ENCODE measurements at places on chromosomes 2 and 18. TPM values are rescaled to one million over a fixed set of nuclear protein-coding genes. Genes with fewer than 3 reads are reported as not detected.

GRCh38 chr2:219119422-219120043, 41.1 kb downstream of the NHEJ1 start:
- peaks cover 3% of the 10 kb centered on the region for H3K4me1 ChIP-seq
- H3K27ac ChIP-seq, result no peak overlapping the region
- no peak overlapping the region for H3K4me3 ChIP-seq
- H3K27me3 ChIP-seq, result no peaks in the 10 kb centered on the region

DNA sequence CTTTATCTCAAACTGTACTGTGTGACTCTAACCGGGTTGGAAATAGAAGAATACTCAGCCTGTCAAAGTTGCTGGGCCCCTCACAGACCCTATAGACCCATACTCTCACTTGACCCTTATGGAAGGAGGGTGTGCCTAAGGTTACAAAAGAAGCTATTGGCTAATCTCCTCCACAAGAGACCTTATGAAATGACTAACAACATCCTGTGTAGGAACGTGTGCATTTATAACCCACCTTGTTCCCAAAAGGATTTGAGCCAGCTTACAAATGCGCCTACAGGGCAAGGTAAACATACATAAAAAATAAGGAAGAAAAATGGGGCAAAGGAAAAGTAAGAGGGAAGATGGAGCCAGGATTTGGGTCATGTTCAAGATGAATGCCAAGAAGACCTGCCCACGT, 225.4 kb upstream of the SMAD2 start:
- no peak overlapping the region for H3K4me3 ChIP-seq
- H3K4me1 ChIP-seq, result peaks cover 3% of the 10 kb centered on the region

Gene SLC8A1
- 1.4 TPM for total RNA-seq

DNA sequence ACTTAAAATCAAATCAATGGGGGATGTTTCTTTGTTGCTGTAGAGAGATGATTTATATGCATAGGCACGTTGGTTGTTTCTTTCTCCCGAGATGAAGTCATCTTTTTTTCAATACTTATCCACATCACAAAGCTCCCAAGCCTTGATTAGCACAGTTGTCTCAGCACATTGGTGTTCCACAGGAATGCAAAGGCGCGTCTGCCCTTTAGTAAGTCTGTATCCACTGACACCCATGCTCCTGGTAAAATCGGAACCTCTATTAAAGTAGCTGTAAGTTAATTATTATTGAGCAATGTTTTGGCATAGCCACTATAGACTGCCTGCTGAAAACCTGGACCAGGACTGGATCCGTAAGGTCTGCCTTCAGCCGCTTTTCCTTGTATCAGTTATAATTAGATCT, 77.6 kb upstream of the RBM44 start:
- no peaks in the 10 kb centered on the region for H3K36me3 ChIP-seq
- no peak overlapping the region for H3K4me3 ChIP-seq
- H3K27ac ChIP-seq, result no peak overlapping the region
- DNase-seq, result no peak
- H3K27me3 ChIP-seq, result no peaks in the 10 kb centered on the region

Gene CCDC102B
- total RNA-seq, result 13.3 TPM

Gene SMARCAL1
- total RNA-seq, result 39.1 TPM

GRCh38 chr18:28767727-28768211, 590.8 kb upstream of the CDH2 start:
- no peak overlapping the region for H3K4me3 ChIP-seq
- no peaks in the 10 kb centered on the region for H3K36me3 ChIP-seq
- H3K27ac ChIP-seq, result no peak overlapping the region
- DNase-seq, result no peak
- no peaks in the 10 kb centered on the region for H3K4me1 ChIP-seq

- no peak for DNase-seq
- H3K27ac ChIP-seq, result no peak overlapping the region
- H3K27me3 ChIP-seq, result no peaks in the 10 kb centered on the region
- no peaks in the 10 kb centered on the region for H3K4me1 ChIP-seq
- no peaks in the 10 kb centered on the region for H3K36me3 ChIP-seq
- H3K4me3 ChIP-seq, result no peak overlapping the region
These were observed 24.3 kb downstream of the HEATR5B start for GRCh38 chr2:37059841-37060240.

Gene LRATD1
- total RNA-seq, result 133 TPM

Gene PLCL1
- 2.1 TPM for total RNA-seq

Gene ABCG5
- not detected for total RNA-seq

GRCh38 chr2:5472673-5473072, 219.5 kb upstream of the SOX11 start:
- no peak overlapping the region for H3K4me3 ChIP-seq
- no peak overlapping the region for H3K27ac ChIP-seq
- no peaks in the 10 kb centered on the region for H3K27me3 ChIP-seq
- H3K4me1 ChIP-seq, result no peaks in the 10 kb centered on the region
- H3K36me3 ChIP-seq, result no peaks in the 10 kb centered on the region

GRCh38 chr2:130371723-130372054, 15.8 kb downstream of the PTPN18 start:
- peaks cover 7% of the 10 kb centered on the region for H3K4me1 ChIP-seq
- H3K27ac ChIP-seq, result peak overlapping the region; percentile 83
- no peaks in the 10 kb centered on the region for H3K27me3 ChIP-seq
- peak; percentile 44 for DNase-seq

GRCh38 chr18:26621161-26622026, 73.0 kb upstream of the KCTD1 start:
- no peaks in the 10 kb centered on the region for H3K27me3 ChIP-seq
- no peaks in the 10 kb centered on the region for H3K4me1 ChIP-seq
- H3K36me3 ChIP-seq, result no peaks in the 10 kb centered on the region
- H3K4me3 ChIP-seq, result no peak overlapping the region
- DNase-seq, result peak; percentile 66

DNA sequence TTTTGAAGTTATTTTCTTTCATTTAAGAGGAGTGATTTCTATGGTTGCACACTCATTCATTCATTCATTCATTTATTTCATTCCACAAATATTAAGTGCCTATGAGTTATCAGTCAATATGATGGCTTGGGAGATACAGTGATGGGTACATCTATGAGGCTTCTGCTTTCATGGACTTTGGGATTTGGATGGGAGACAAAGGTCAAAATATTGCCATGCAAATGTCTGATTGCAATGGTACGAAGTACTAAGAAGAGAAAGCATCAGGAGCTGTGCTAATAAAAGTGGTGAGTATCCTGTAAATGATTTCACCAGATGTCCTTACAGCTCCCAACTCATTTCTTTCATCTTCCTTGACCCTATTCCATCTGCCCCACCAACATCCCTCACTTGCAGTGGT, 174.4 kb upstream of the MEX3C start:
- no peaks in the 10 kb centered on the region for H3K27me3 ChIP-seq
- no peak for DNase-seq
- no peaks in the 10 kb centered on the region for H3K4me1 ChIP-seq
- H3K36me3 ChIP-seq, result no peaks in the 10 kb centered on the region
- H3K4me3 ChIP-seq, result no peak overlapping the region

GRCh38 chr2:143604566-143604959, 475.3 kb downstream of the ARHGAP15 start:
- H3K27ac ChIP-seq, result no peak overlapping the region
- no peak overlapping the region for H3K4me3 ChIP-seq

- no peak for DNase-seq
- H3K36me3 ChIP-seq, result no peaks in the 10 kb centered on the region
- H3K4me1 ChIP-seq, result peaks cover 36% of the 10 kb centered on the region
- H3K4me3 ChIP-seq, result no peak overlapping the region
These were observed 1.3 kb downstream of the MRPL33 start for GRCh38 chr2:27772804-27773203.

Gene PAX3
- total RNA-seq, result 4.9 TPM

GRCh38 chr2:184394642-184395041, 203.7 kb upstream of the ZNF804A start:
- H3K36me3 ChIP-seq, result no peaks in the 10 kb centered on the region
- H3K27ac ChIP-seq, result no peak overlapping the region
- H3K4me3 ChIP-seq, result no peak overlapping the region
- H3K27me3 ChIP-seq, result no peaks in the 10 kb centered on the region
- no peak for DNase-seq
- H3K4me1 ChIP-seq, result no peaks in the 10 kb centered on the region

- H3K27ac ChIP-seq, result no peak overlapping the region
- DNase-seq, result no peak
- H3K4me3 ChIP-seq, result no peak overlapping the region
- no peaks in the 10 kb centered on the region for H3K27me3 ChIP-seq
These were observed 25.1 kb downstream of the ASXL2 start for GRCh38 chr2:25853038-25853638.

DNA sequence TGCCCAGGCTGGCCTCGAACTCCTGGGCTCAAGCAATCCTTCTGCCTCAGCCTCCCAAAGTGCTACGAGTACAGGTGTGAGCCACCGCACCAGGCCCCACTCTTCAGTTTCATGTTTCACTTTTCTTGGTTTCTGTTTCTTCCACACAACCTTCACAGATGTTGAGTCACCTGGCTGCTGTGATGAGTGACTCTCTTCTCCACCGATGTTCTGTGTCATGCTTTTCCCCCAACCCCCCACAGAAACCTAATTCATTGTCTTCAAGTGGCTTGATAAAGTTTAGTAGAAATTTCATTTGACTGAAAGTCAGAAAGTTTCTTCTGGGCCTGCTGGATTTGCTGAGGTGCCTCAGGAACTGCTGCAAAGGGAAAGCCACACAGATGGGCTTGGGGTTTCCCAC, 78.5 kb downstream of the SPHKAP start:
- H3K4me3 ChIP-seq, result no peak overlapping the region
- no peaks in the 10 kb centered on the region for H3K36me3 ChIP-seq
- H3K4me1 ChIP-seq, result no peaks in the 10 kb centered on the region
- no peak for DNase-seq
- H3K27me3 ChIP-seq, result no peaks in the 10 kb centered on the region
- H3K27ac ChIP-seq, result no peak overlapping the region

Gene DQX1
- 0.43 TPM for total RNA-seq

GRCh38 chr2:109158237-109158636, 29.2 kb downstream of the SH3RF3 start:
- DNase-seq, result no peak
- H3K36me3 ChIP-seq, result no peaks in the 10 kb centered on the region
- no peak overlapping the region for H3K27ac ChIP-seq
- no peaks in the 10 kb centered on the region for H3K4me1 ChIP-seq
- no peak overlapping the region for H3K4me3 ChIP-seq

Gene PSMA8
- total RNA-seq, result 13.1 TPM

- H3K4me3 ChIP-seq, result no peak overlapping the region
- H3K36me3 ChIP-seq, result no peaks in the 10 kb centered on the region
- no peak for DNase-seq
- H3K4me1 ChIP-seq, result no peaks in the 10 kb centered on the region
These were observed 105.6 kb upstream of the SALL3 start for GRCh38 chr18:78873926-78874500.

GRCh38 chr2:160478660-160479059, 14.9 kb downstream of the RBMS1 start:
- no peaks in the 10 kb centered on the region for H3K4me1 ChIP-seq
- no peak for DNase-seq
- no peaks in the 10 kb centered on the region for H3K36me3 ChIP-seq
- H3K27ac ChIP-seq, result no peak overlapping the region
- no peak overlapping the region for H3K4me3 ChIP-seq

DNA sequence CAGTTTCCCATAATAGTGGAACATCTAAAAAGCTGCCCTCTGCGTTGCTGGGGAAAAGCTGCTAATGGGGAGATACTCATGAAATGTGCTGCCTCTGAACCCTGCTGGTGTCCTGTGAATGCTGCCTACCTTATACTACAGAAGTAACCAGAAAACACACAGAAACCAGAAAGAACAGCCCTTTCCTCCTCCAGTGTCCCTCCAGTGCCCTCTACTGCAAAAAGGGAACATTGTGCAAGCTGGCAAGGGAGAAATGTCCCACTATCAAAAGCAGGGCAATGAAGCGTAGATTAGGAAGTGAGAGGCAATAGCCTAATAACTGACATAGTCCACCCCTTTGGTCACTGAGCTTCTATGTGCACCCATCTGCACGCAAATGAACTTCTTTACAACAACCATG, 162.7 kb upstream of the ETAA1 start:
- no peaks in the 10 kb centered on the region for H3K4me1 ChIP-seq
- no peaks in the 10 kb centered on the region for H3K36me3 ChIP-seq
- no peak overlapping the region for H3K27ac ChIP-seq
- DNase-seq, result no peak
- no peaks in the 10 kb centered on the region for H3K27me3 ChIP-seq

DNA sequence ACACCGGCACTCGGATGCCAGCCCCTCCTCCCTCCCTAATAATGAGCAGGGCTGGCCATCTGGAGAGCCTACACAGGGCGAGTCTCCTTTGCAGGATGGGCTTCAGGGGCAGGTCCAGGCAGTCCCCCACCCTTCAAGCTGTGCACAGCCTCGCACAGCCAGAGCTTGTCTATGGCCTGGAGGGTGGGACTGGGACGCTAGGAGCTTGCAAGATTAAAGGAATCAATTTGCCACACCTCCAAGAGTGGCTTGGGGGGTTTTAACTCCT, 43.9 kb upstream of the OTOF start:
- DNase-seq, result no peak
- no peaks in the 10 kb centered on the region for H3K4me1 ChIP-seq
- H3K27me3 ChIP-seq, result no peaks in the 10 kb centered on the region
- no peaks in the 10 kb centered on the region for H3K36me3 ChIP-seq
- no peak overlapping the region for H3K4me3 ChIP-seq

- no peaks in the 10 kb centered on the region for H3K36me3 ChIP-seq
- H3K27me3 ChIP-seq, result no peaks in the 10 kb centered on the region
- H3K4me1 ChIP-seq, result no peaks in the 10 kb centered on the region
- no peak for DNase-seq
- H3K4me3 ChIP-seq, result no peak overlapping the region
These were observed 70.1 kb downstream of the QPCT start for GRCh38 chr2:37414470-37414949.

- no peaks in the 10 kb centered on the region for H3K27me3 ChIP-seq
- no peak overlapping the region for H3K27ac ChIP-seq
- no peak overlapping the region for H3K4me3 ChIP-seq
- DNase-seq, result no peak
- no peaks in the 10 kb centered on the region for H3K4me1 ChIP-seq
- no peaks in the 10 kb centered on the region for H3K36me3 ChIP-seq
These were observed 57.6 kb upstream of the TWIST2 start for GRCh38 chr2:238790126-238790832.

Gene GCKR
- total RNA-seq, result 2.3 TPM

GRCh38 chr2:142966284-142966683, 88.8 kb downstream of the KYNU start:
- H3K27ac ChIP-seq, result no peak overlapping the region
- no peaks in the 10 kb centered on the region for H3K4me1 ChIP-seq
- DNase-seq, result no peak
- no peaks in the 10 kb centered on the region for H3K27me3 ChIP-seq
- no peak overlapping the region for H3K4me3 ChIP-seq
- H3K36me3 ChIP-seq, result no peaks in the 10 kb centered on the region

Gene TFCP2L1
- total RNA-seq, result 5.1 TPM

DNA sequence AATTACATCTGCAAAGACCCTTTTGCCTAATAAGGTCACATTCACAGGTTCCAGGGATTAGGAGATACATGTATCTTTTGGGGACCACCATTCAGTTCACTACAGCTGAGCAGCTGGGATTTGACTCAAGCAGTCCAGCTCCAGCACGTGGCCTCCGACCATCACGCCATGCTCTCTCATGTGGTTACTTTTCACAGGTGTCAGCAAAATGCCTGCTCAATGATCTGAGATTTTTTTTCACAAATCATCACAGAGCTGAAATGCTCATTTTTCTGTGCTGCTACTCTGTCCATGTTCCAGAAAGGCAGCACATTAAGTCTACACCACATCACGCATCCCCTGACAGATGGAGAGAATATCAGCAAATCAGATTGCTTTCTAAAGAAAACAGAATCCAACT, 98.5 kb upstream of the RMDN2 start:
- H3K36me3 ChIP-seq, result no peaks in the 10 kb centered on the region
- no peak overlapping the region for H3K4me3 ChIP-seq
- no peaks in the 10 kb centered on the region for H3K27me3 ChIP-seq
- DNase-seq, result no peak

Measured in testis (tissue), 5 donors.